ENCODE measurements at places on chromosomes 12 and 14. TPM values are rescaled to one million over a fixed set of nuclear protein-coding genes. Genes with fewer than 3 reads are reported as not detected.

CCDC196 gene
- not detected for total RNA-seq

AICDA gene
- not detected for total RNA-seq

DIO2 gene
- total RNA-seq, result 0.29 TPM

CCDC85C gene
- total RNA-seq, result 3.2 TPM

PPM1A gene
- 36.6 TPM for total RNA-seq

CMKLR1 gene
- total RNA-seq, result 9.8 TPM

GDF3 gene
- total RNA-seq, result not detected

ACSM4 gene
- not detected for total RNA-seq

IL23A gene
- not detected for total RNA-seq

RNASE1 gene
- not detected for total RNA-seq

SRGAP1 gene
- total RNA-seq, result 26.1 TPM

SYCP3 gene
- total RNA-seq, result 0.88 TPM

DNA sequence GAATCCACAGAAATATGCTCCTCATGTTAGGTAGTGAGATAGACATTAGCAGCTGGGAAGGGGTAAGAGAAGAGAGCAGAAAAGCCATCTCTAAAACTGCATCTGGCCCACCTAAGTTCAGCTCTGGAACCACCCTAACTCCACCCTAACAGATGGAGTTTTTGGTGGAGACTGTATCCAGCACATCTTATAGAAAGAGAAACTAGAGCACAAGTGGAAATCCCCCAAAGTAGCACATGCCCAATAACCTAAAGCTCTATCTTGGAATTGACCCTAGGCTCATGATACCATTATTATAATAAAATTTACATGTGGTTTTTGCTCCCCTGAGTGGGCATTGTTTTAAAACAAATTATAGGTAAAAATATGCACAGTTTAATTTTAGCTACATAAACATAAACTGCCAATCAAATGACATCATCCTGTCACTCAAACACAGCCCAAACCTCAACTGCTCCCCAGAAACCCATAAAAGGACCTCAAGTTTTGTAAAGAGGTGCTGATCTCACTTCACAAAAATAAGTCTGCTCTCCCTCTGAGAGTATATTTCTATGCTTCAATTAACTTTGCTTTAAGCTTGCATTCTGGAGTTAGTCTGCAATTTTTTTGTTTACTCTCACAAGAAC, 206.4 kb downstream of the PIK3C2G start:
- no peak for DNase-seq
- H3K27me3 ChIP-seq, result no peaks in the 10 kb centered on the region
- no peaks in the 10 kb centered on the region for H3K36me3 ChIP-seq
- H3K27ac ChIP-seq, result no peak overlapping the region

DNA sequence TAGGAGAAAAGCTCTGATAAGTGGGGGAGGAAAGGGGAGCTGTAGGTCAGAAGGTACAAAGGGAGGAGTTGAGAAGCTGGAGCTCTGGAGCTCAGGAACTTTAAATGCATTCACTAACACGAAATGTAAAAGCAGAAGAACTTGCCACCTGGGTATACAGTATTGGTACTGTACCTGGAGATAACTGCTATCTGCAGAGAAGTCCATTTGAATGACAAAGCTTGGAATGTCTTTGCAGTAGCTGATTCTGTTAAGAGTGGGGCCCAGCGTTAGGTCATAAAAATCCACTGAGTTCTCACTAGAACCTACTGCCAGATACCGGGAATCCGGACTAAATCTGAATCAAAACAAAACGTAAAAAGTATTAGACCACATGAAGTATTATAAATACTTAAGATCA, 55.6 kb downstream of the ZC3H14 start:
- no peaks in the 10 kb centered on the region for H3K27me3 ChIP-seq
- H3K36me3 ChIP-seq, result peaks cover 7% of the 10 kb centered on the region
- no peak overlapping the region for H3K4me3 ChIP-seq
- no peak for DNase-seq

GRCh38 chr12:67911789-67912188, 77.5 kb upstream of the IFNG-AS1 start:
- DNase-seq, result no peak
- no peaks in the 10 kb centered on the region for H3K27me3 ChIP-seq
- no peak overlapping the region for H3K4me3 ChIP-seq
- H3K36me3 ChIP-seq, result no peaks in the 10 kb centered on the region
- H3K27ac ChIP-seq, result no peak overlapping the region

DNA sequence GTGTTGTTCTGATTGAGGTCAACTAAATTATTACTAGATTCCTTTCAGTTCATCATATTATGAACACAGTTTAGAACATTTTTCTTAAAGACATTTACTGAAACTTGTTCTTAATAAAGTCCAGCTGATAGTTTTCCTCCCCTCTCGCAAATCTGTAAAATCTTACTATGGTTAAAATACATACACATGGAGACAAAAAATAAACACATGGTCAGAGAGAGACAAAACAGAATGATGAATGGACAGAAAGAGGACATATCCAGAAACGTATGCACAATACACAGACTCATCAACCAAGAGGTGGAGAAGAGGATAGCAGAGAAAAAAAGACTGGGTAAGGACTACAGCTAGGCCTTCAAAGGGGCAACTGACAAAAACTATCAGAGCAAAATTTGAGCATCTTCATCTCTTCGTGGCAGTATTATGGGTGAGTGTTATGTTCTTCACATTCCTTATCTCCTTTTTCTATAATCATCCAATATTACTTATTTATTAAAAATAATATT, 38.4 kb downstream of the EEA1 start:
- DNase-seq, result no peak
- no peaks in the 10 kb centered on the region for H3K4me1 ChIP-seq
- H3K27ac ChIP-seq, result no peak overlapping the region

DNA sequence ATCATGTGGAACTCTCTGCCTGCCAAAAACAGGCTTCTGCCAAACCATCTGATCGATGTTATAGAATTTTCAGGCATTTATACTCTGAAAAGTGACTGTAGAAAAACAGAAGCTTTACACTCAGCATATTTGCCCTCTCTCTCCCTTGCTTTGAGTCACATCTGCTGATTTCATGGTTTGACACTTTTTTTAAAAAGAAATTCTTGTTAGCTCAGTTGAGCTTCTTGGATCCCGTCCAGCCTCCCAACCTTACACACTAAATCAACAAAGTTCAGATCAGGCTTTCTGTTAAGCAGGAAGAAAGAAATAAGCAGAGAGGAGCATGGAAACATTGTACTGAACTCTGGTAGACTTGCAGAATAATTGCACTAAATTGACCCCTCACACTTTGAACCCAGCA, 193.6 kb upstream of the SEL1L start:
- no peak overlapping the region for H3K27ac ChIP-seq
- DNase-seq, result no peak

DNA sequence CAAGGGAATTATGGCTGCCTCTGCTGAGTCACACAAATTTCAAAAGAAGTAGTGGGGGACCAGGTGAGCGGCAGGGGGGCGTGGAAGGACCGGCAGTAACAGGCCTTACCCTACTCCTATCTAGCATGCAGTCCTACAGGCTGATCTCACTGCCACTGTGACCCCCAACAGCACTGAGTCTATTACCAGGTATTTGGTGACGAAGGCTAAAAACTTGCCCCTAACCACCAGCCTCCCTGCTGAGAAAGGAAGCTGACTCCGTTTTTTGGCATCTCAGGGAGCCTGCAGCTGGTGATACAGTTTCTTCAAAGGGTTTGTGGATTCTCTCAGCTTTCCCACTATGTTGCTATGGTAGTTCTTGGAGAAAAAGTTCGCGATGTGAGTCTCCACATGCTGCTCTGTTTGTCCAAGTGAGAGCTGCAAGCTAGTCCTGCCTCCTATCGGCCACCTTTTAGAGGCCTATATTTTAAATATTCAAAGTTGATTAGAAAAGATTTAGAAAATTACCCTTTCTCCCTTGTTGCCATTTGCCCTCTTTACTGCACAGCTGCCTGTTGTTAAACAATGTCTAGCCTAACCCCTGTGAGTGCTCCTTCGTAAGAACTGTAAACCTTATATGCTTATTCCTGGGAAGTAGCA, 57.1 kb upstream of the SLCO1B1 start:
- H3K4me3 ChIP-seq, result no peak overlapping the region
- H3K27ac ChIP-seq, result no peak overlapping the region
- no peaks in the 10 kb centered on the region for H3K27me3 ChIP-seq

GRCh38 chr14:102212356-102212755, 72.7 kb downstream of the WDR20 start:
- peaks cover 25% of the 10 kb centered on the region for H3K36me3 ChIP-seq
- no peaks in the 10 kb centered on the region for H3K27me3 ChIP-seq
- no peak for DNase-seq
- no peak overlapping the region for H3K4me3 ChIP-seq
- H3K27ac ChIP-seq, result no peak overlapping the region

DNA sequence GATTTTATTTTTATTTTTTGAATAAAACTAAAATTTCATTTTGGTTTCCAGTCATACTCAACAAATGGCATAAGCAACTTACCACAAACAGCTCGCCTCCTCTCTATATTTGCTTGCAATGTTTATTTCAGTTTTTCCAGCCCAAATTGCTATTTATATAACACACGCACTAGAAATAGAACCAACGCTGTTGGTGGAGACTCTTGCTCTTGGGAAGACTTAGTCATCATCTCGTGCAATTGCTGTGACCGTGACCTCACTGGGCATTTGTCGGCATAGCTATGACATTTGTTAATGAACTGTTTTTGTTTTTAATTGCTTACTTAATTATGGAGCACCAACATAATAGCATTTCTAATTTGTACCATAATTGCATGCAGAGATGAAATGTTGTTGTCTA, 153.1 kb upstream of the OTX2 start:
- no peaks in the 10 kb centered on the region for H3K4me1 ChIP-seq
- no peaks in the 10 kb centered on the region for H3K27me3 ChIP-seq
- no peak overlapping the region for H3K4me3 ChIP-seq
- no peaks in the 10 kb centered on the region for H3K36me3 ChIP-seq

- no peaks in the 10 kb centered on the region for H3K4me1 ChIP-seq
- no peaks in the 10 kb centered on the region for H3K27me3 ChIP-seq
- no peak for DNase-seq
- H3K4me3 ChIP-seq, result no peak overlapping the region
- no peaks in the 10 kb centered on the region for H3K36me3 ChIP-seq
These were observed 124.3 kb downstream of the PIWIL1 start for GRCh38 chr12:130461839-130462557.

- H3K36me3 ChIP-seq, result no peaks in the 10 kb centered on the region
- peaks cover 25% of the 10 kb centered on the region for H3K4me1 ChIP-seq
- H3K27me3 ChIP-seq, result no peaks in the 10 kb centered on the region
- no peak for DNase-seq
These were observed 97.2 kb downstream of the PCNX1 start for GRCh38 chr14:71004481-71004880.

DNA sequence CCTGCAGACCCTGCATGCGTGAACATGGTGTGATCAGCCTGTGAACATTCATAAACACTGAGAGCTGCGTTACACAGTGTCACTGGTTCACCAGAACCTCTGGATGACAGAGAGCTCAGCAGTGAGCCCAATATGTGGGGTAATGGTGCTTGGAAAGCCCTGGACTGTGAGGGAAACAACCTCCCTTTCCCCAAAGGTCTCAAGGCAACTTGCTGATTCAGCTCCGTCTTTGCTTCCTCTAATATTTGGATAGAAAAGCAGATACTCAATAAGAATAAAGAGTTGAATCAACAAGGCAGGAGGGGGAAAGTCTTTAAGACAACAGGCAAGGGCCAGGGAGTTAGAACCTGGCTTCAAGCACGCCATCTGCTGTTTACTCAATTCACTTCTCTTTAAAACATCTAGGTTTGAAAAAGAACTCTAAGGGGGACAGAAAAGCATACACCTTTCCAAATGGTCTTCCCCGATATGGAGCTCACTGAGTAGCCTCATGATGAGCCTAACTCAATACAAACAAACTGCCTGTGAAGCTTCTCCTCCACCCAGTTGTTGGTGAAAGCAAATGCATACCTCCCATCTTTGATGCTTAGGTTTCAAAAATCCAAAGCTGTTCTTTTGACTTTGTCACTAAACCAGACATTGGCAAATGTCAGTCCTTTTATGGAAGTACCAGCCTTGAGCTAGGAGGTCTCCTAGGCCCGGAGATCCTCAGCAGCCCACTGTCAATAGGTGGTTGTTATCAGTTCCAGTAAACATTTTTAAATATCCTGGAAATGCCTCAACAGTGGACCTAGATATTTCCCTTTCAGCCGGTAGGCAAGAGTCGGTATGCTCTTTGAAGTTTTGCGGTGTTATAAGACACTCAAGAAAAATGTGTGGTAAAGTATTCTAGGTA, 76.1 kb downstream of the SAMD4A start:
- no peaks in the 10 kb centered on the region for H3K36me3 ChIP-seq
- DNase-seq, result no peak
- H3K27me3 ChIP-seq, result no peaks in the 10 kb centered on the region
- no peak overlapping the region for H3K4me3 ChIP-seq
- H3K4me1 ChIP-seq, result peaks cover 5% of the 10 kb centered on the region

- no peaks in the 10 kb centered on the region for H3K4me1 ChIP-seq
- H3K4me3 ChIP-seq, result no peak overlapping the region
- H3K36me3 ChIP-seq, result no peaks in the 10 kb centered on the region
- DNase-seq, result peak; percentile 22
These were observed 26.2 kb downstream of the AVPR1A start for GRCh38 chr12:63124778-63125177.

DNA sequence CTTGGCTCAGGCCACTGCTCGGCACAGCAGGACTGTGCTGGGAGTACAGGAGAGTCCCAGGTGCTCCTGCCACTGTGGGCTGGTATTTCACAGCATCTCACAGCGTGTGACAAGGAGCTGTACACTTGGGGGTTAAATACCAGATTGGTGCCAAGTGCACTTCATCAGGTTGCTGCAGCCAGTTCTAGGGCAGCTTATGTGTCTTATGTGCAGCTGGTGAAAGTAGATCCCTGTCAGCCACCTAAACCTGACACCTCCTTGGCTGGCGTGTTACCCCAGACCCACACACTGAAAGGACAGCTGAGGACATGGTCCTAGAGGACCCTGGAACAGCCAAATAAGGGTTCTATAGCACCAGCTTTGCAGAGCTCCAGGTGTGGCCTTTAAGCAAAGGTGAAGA, 18.9 kb downstream of the PLEKHH1 start:
- no peak overlapping the region for H3K4me3 ChIP-seq
- no peak overlapping the region for H3K27ac ChIP-seq
- no peak for DNase-seq
- peaks cover 3% of the 10 kb centered on the region for H3K4me1 ChIP-seq

GRCh38 chr14:105195522-105196264, 14.6 kb upstream of the NUDT14 start:
- no peaks in the 10 kb centered on the region for H3K36me3 ChIP-seq
- DNase-seq, result no peak
- H3K4me3 ChIP-seq, result no peak overlapping the region
- H3K27me3 ChIP-seq, result peaks cover 24% of the 10 kb centered on the region
- H3K27ac ChIP-seq, result no peak overlapping the region
- H3K4me1 ChIP-seq, result no peaks in the 10 kb centered on the region
